ENCODE measurements at places on chromosomes 16 and 17. TPM values are rescaled to one million over a fixed set of nuclear protein-coding genes. Genes with fewer than 3 reads are reported as not detected.

MLKL gene
- total RNA-seq, result 19.0 TPM

TNFRSF17 gene
- total RNA-seq, result not detected

NPIPA8 gene
- not detected for total RNA-seq

ZDHHC1 gene
- total RNA-seq, result 12.6 TPM

STH gene
- not detected for total RNA-seq

TVP23A gene
- total RNA-seq, result 0.34 TPM

CDR2L gene
- total RNA-seq, result 6.1 TPM

C16orf46 gene
- 0.82 TPM for total RNA-seq

BCAS3 gene
- total RNA-seq, result 24.0 TPM

SMPD3 gene
- not detected for total RNA-seq

DNAH17 gene
- 0.22 TPM for total RNA-seq

ACSM2A gene
- not detected for total RNA-seq

CD300LB gene
- not detected for total RNA-seq

CSNK2A2 gene
- 60.3 TPM for total RNA-seq

HGS gene
- total RNA-seq, result 76.0 TPM

MYH1 gene
- total RNA-seq, result 0.88 TPM

GJD3 gene
- 0.94 TPM for total RNA-seq

KCNH6 gene
- total RNA-seq, result not detected

SEPTIN12 gene
- not detected for total RNA-seq

TAC4 gene
- total RNA-seq, result not detected

CEP295NL gene
- 6.6 TPM for total RNA-seq

UTP4 gene
- total RNA-seq, result 27.7 TPM

SDR42E2 gene
- total RNA-seq, result not detected

KLHL10 gene
- total RNA-seq, result not detected

HP gene
- total RNA-seq, result 7.5 TPM

ZNF689 gene
- total RNA-seq, result 9.8 TPM

TBC1D3B gene
- not detected for total RNA-seq

ZACN gene
- total RNA-seq, result not detected

MAP3K14 gene
- 4.7 TPM for total RNA-seq

ASPSCR1 gene
- total RNA-seq, result 8.2 TPM

SMIM36 gene
- not detected for total RNA-seq

CYGB gene
- 37.7 TPM for total RNA-seq

HOXB13 gene
- total RNA-seq, result 0.49 TPM

PRM3 gene
- not detected for total RNA-seq

SPATA32 gene
- total RNA-seq, result not detected

PERCC1 gene
- not detected for total RNA-seq

BCL6B gene
- total RNA-seq, result 1.8 TPM

TPSB2 gene
- 32.8 TPM for total RNA-seq

CDC6 gene
- 0.38 TPM for total RNA-seq

TLCD2 gene
- total RNA-seq, result 39.4 TPM

NUBP1 gene
- total RNA-seq, result 23.5 TPM

DERL2 gene
- 31.7 TPM for total RNA-seq

CCNF gene
- 1.8 TPM for total RNA-seq

ZNF385C gene
- not detected for total RNA-seq

MYH2 gene
- total RNA-seq, result not detected

PCYT2 gene
- total RNA-seq, result 130 TPM

KRT27 gene
- not detected for total RNA-seq

TMED6 gene
- 1.3 TPM for total RNA-seq

NLRC3 gene
- total RNA-seq, result 0.88 TPM
